ENCODE measurements at places on chromosomes 4 and X.

- no peak for DNase-seq
Observed at GRCh38 chr4:170323623-170324022, 233.9 kb upstream of the AADAT start.

DNA sequence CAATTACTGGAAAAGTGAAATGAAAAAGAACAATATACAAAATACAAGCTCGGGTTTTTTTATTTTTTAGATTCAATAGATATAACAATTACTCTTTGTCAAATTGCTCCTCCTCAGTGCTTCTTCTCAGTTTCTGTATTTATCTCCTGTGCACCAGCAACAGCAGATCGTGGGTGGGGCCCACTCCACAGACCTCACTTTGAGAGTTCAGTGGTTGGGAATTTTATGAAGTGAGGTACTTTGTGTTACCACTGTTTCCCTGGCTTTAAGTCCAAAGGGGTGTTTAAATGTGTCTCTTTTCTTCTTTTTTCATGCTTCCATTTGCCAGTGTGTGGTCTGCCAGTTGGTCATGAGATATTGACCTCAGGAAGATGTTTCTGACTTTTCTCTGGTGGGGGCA lies 54.4 kb downstream of the KIT start:
- DNase-seq, result no peak

- DNase-seq, result no peak
Observed at GRCh38 chr4:4271912-4272311, 18.0 kb downstream of the LYAR start.

GRCh38 chrX:78102091-78102490 lies 2.0 kb upstream of the PGK1 start:
- DNase-seq, result no peak

- no peak for DNase-seq
Observed at GRCh38 chr4:7398788-7399439, 35.8 kb downstream of the PSAPL1 start.

- no peak for DNase-seq
Observed at GRCh38 chrX:112766774-112767173, 73.9 kb downstream of the AMOT start.

GRCh38 chrX:119529345-119530276 lies 35.6 kb downstream of the STEEP1 start:
- no peak for DNase-seq

- no peak for DNase-seq
Observed at GRCh38 chrX:47245156-47245555, 12.3 kb downstream of the USP11 start.

Data from neural progenitor cell (in vitro differentiated cells).